ENCODE measurements at places on chromosomes 2 and 18. TPM values are rescaled to one million over a fixed set of nuclear protein-coding genes. Genes with fewer than 3 reads are reported as not detected.

GRCh38 chr2:129400826-129401225 lies 578.6 kb upstream of the RAB6C start:
- no peak for DNase-seq

- peak; percentile 38 for DNase-seq
Observed at GRCh38 chr2:109209412-109209811, 80.4 kb downstream of the SH3RF3 start.

GRCh38 chr2:176729706-176730569 lies 460.7 kb downstream of the MTX2 start:
- peak; percentile 55 for DNase-seq

GRCh38 chr18:60599267-60599666 lies 226.7 kb upstream of the MC4R start:
- no peak for DNase-seq

DNA sequence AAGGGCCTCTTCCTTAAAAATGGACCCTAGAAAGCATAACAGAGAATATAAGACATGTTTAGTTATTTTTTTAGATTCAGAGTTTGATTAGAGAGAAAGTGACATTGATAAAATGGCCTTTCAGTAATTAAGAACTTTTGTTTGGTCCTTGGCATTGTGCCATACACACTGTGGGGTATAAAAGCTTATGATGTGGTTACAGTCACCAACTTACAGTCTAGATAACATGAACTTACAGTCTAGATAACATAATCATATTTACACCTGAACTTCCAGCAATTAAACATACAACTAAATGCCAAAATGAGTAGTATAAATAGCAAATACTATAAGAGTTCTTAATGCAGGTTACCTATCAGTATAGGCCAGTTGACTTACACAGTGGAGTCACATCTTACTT lies 25.6 kb upstream of the EFEMP1 start:
- no peak for DNase-seq

TNS1 gene
- 0.61 TPM for total RNA-seq
